ENCODE measurements at places on chromosomes 6 and 20.
A peak's percentile ranks its signal among the peaks of the same experiment; 100 is the strongest.

GRCh38 chr6:170462366-170463020 is 90.6 kb downstream of the PSMB1 start:
- no peak for DNase-seq

DNA sequence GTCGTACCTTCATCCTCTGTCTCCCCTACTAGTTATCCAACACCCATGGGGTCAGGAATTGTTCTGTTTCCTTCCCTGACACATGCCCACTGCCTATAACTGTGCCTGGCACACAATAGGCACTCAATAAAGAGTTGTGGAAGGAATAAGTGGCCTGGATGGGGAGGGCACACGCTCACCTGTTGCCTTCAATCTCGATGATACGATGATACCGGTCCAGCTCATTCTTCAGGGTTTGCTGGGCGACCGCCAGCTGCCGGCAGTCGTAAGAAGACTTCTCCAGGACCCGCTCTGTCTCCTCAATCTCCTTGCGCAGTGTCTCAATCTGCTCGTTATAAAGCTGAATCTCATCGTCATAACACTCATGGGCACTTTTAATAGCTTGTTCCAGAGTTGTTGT is 32.5 kb downstream of the BFSP1 start:
- DNase-seq = no peak

DNA sequence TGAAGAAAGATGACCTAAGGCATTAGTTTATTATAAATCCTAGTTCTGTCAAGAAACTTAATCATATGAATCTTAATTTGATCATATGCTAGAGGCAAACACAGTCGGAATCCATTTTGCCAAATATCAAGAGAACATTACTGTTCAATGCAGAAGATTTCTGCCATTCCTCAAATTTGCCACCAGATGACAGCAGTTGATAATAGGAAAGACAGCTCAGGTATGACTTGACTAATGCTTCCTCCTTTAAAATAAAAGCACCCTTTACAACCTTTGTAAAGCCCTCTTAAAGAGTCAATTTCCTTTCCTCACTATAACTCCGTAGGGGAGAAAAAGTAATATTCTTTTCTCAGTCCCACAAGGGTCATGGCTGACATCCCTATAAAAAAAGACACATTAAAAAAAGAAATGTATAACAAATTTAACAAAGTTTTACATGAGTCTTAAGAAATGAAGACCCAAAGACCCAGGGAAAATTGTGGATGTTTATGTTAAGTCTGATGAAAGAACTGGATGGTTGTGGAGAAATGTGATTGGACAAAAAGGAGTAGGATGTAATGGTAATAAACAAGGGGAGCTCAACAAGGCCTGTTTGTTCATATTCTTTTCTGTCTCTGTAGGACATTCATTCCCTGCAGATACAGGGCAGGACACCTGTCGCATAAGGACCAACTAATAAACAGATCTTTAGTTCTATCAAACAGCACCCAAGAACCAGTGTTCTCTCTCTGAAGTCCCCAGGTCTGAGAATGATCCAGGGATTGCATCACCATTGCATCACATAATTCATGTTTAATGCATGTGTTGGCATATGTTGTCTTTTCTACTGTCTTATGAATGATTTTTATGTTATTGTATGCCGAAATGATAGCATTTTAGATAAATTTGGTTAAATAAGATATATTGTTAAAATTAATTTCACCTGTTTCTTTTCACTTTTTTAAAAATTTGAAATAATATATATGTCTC is 23.0 kb upstream of the IL17A start:
- DNase-seq = peak; percentile 53

GRCh38 chr6:148193063-148193680 is 149.5 kb upstream of the SASH1 start:
- no peak for DNase-seq

GRCh38 chr20:38658879-38659596 is 57.4 kb downstream of the ARHGAP40 start:
- no peak for DNase-seq

- no peak for DNase-seq
Observed at GRCh38 chr6:133288662-133289061, 47.5 kb downstream of the EYA4 start.

DNA sequence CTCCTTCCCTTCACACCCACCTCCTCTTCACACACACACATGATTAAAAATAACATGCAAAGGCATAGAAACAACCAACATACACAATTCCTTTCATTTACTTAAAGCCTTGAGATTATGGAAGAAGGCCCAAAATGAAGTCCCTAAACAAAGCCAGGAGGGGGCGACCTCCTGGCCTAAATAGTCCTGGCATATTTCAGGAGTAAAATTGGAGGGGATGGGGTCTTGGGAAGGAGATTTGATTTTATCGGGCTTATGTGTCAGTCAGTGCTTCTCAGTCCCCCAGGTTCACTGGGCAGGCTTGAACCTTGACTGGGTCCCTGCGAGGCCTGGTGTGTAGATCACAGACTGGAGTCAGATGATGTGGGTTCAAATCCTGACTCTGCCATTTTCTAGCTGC is 266.4 kb downstream of the SAMD5 start:
- no peak for DNase-seq

GRCh38 chr20:3194617-3195280 is 9.7 kb downstream of the DDRGK1 start:
- no peak for DNase-seq

- no peak for DNase-seq
Observed at GRCh38 chr6:156752666-156753301, 24.4 kb upstream of the ARID1B start.

DNA sequence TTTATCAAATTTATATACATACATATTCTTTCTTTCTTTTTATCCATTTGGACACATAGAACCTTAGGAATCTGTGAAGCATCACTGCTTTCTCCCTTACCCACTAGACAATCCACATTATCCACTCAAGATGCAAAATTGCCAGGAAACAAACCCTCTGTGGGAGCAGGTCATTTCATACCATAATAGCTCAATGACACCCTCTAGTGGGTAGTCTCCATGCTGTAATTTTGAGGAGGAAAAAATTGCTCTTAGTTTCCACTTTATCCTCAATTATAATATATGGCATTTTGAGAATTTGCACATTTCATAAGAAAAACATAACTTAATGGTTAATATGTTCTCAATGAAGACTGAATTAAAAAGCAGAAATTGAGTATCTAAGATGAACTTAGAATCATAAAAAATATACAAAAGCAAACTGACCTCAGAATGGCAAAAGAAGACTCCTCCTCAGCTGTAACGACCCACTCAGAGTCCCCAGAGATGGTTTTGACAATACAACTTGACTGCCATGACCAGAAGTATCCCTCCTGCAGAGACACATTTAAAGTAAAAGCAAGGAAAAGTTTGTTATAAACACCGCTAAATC is 164.1 kb downstream of the FRK start:
- DNase-seq = no peak

DNA sequence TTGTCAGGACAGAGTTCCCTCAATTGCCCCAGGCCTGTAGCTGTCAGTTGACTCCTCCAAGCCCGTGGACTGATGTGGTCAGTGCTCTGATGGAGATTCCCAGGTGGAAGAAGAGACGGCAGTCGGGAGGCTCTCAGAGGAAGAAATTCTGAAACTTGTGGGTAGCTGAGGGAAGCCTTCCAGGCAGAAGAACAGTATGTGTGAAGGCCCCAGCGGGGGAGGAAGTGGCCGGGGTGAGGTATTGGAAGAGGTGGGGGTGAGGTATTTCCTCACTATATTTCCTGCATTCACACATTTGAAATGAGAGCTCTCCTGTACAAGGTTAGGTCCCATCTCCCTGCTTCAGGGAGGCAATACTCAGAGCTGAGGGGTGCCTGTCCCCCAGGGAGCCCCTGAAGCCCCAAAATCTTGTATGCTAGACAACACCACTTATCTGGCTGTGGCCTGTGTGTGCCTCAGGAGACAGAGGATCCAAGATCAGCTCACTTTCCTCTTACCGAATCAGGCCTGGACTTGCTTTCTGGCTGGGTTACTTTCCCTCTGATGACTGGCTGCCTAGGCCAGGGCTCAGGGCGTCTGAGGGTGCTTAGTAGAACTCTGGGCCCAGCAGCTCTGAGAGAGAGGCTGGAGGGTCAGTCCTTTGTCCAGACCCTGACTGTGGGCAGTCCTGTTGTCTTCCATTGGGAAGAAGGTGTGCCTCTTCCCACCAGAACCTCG is 49.3 kb upstream of the MYL9 start:
- peak; percentile 47 for DNase-seq

DNA sequence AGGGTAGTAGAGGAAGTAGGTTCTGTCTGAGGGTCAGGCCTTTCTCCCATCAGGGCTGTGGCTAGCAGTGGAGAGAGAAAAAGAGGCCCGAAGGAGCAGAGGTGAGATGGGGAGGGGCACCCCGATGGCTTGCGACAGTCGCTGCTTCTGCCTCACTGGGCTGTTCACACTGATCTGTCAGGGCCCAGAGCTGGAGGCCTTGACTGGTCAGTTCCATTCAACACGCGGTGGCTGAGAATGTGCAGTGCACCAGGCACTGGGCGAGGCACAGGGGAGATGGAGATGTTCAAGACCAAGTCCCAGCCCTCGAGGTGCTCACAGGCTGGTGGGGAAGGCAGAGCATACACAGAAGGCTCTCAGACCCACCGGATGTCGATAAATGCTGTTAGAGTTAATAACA is 21.4 kb downstream of the SLC12A5 start:
- no peak for DNase-seq

GRCh38 chr6:35662999-35663398 is 25.7 kb downstream of the FKBP5 start:
- DNase-seq = no peak

DNA sequence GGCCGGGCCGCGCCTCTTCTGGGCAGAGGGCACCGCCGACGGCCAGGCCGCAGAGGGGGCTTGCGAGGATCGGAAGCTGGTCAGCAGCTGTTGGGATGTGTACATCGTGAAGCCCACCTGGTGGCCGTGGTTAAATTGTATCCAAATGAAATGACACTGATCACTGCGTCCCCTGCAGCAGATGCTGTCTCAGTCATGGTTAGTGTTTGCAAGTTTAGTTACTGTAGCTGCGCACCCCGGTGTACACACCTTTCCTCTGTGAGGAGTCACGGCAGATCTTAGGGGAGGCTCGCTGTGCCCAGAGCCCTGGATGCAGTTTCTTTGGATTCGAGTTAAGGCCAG is 653 bp downstream of the NAA20 start:
- no peak for DNase-seq

- DNase-seq = no peak
Observed at GRCh38 chr6:48199499-48199898, 88.5 kb upstream of the PTCHD4 start.

- no peak for DNase-seq
Observed at GRCh38 chr6:82750556-82750955, 315.1 kb downstream of the UBE3D start.

DNA sequence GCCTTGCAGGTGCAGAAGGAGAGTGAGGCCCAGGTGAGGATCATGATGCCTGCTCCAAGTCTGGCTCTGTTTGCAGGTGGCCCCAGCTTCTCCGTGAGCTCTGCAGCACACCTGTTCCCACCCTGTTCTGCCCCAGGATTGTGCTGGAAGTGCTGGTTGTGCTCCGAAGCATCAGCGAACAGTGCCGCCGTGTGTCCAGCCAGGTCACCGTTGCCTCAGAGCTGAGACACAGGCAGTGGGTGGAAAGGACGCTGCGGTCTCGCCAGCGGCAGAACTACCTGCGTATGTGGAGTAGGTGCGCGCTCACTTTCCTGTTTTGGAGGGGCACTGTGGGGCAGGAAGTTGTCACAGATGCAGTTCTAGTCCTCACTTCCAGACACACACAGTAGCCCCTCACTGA is 25.0 kb downstream of the ERMARD start:
- no peak for DNase-seq

Data from naive thymus-derived CD8-positive, alpha-beta T cell (primary cell).